ENCODE measurements at places on chromosomes 3 and 15.

DNA sequence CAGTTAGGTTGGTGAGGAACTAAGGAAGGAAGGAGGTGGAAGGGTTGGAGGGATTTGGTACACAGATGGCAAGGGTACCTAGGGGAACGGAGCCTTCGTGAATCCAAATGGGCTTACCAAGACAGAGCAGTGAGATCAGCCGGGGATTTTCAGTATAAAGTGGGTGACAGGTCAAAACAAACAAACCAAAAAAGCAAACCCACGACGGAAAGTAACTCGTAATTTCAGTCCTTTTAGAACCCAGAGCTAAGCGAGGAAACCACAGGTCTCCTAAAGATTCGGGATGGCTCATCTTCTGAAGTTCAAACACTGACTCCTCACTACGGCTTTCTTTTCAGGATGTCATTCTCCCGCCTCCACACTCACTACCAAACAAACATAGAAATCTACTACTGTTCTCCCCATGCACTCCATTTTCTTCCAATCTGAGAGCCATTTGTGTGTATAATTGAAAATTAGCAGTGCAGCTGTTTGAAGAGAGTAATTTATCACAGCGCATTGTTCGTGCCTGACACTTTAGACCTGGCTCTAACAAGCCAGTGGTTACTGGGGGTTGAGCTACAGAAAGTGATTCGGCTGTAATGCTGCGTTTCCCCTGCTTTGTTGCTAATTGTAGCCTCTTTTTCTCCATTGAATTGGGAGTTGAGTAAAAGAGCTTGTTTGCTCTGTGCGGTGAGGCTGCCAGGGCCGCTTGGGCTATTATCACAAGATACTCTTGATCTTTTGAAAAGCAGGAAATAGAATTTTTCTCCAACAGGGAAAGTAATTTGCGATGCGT, 64.7 kb upstream of the CCDC39 start:
- no peak for DNase-seq

- peak; percentile 73 for DNase-seq
Measured at GRCh38 chr15:100863796-100864267, 15.8 kb upstream of the ALDH1A3 start.

DNA sequence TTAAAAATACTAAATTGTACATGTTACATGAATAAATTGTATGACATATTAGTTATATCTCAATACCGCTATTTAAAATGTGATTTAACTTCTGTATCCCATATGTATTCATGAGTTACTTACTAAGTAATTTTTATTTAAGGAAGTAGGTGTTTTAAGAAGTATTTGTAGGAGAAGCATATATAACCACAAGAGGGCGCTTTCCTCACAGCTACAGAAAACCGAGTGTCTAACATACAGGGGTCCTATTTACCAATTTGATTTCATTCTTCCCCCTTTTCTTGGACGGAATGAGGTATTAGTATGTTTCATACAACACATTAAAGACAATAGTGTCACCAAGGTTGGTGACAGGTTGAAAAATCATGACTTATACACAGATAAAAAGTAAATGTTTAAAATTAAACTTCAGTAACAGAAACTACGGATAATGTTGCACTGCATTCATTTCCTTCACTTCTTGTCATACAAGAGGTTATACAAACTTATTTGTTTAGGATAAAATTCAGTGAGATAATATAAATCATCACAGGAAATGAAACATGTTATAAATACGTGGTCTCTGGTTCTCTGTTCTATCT, 253.6 kb downstream of the MAGI1 start:
- DNase-seq = no peak

- no peak for DNase-seq
Measured at GRCh38 chr3:120839120-120839519, 68.9 kb upstream of the STXBP5L start.

GRCh38 chr3:1117843-1118473, 25.1 kb downstream of the CNTN6 start:
- DNase-seq = no peak

- DNase-seq = no peak
Measured at GRCh38 chr15:83559310-83559966, 94.5 kb upstream of the ADAMTSL3 start.

- DNase-seq = no peak
Measured at GRCh38 chr3:132457286-132457685, 40.0 kb downstream of the DNAJC13 start.

- no peak for DNase-seq
Measured at GRCh38 chr3:83934192-83935021, 1024.4 kb upstream of the CADM2 start.

DNA sequence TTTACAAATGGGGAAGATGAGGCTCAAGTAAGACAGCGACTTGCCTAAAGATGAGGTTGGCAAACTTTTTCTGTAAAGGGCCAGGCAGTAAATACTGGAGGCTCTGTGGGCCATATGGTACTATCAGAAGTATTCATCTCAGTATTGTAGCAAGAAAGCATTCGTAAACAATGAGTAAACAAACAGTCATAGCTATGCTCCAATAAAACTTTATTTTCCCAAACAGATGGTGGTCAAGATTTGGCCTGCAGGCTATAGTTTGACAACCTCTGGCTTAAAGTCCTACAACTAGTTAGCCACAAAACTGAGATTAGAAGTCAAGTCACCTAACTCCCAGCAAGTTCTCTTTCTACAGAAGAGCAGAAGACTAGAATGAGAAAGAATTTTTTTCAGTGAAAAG, 177.0 kb upstream of the NECTIN3 start:
- DNase-seq = no peak

Data from right atrium auricular region (tissue), 2 donors.